ENCODE measurements at places on chromosomes 16 and 17. TPM values are rescaled to one million over a fixed set of nuclear protein-coding genes. Genes with fewer than 3 reads are reported as not detected.

DNA sequence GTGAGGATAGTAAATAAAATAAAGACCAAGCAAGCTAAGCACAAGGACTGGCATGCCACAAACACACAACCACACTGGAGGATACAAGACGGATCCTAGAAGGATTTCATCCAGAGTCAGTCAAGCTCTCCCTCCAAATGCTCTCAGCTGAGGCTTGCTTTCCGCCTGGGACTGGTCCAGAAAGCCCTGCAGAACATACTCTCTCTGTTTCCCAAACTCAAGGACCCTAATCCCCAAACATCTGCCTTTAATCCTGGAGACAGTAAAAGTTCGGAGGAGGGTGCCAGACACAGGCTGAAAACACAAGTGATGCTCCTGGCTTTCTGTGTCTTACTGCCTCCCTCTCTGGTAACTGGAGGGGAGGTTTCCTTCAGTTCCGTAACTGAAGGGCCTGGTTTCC is 5.3 kb upstream of the HSD11B2 start:
- no peaks in the 10 kb centered on the region for H3K36me3 ChIP-seq
- no peak for DNase-seq
- peaks cover 19% of the 10 kb centered on the region for H3K27me3 ChIP-seq
- no peak overlapping the region for H3K4me3 ChIP-seq
- 0 out of 2 replicates have a peak overlapping the region, but pooled peaks have one; percentile 58 for H3K27ac ChIP-seq

- DNase-seq = no peak
- H3K36me3 ChIP-seq = no peaks in the 10 kb centered on the region
- no peak overlapping the region for H3K4me3 ChIP-seq
These were observed 347.6 kb downstream of the SNX29 start for GRCh38 chr16:12324152-12324551.

GRCh38 chr16:77402672-77403071 is 32.2 kb downstream of the ADAMTS18 start:
- H3K4me1 ChIP-seq = no peaks in the 10 kb centered on the region
- H3K36me3 ChIP-seq = no peaks in the 10 kb centered on the region
- H3K4me3 ChIP-seq = no peak overlapping the region
- H3K27ac ChIP-seq = no peak overlapping the region

GRCh38 chr17:28950752-28951427 is 428 bp downstream of the PHF12 start:
- no peak for DNase-seq
- peaks cover 10% of the 10 kb centered on the region for H3K4me1 ChIP-seq
- H3K27me3 ChIP-seq = no peaks in the 10 kb centered on the region
- H3K27ac ChIP-seq = peak overlapping the region; percentile 76
- peaks cover 2% of the 10 kb centered on the region for H3K36me3 ChIP-seq
- H3K4me3 ChIP-seq = peak overlapping the region; percentile 97

The MEIOB gene
- 1.1 TPM for total RNA-seq

- no peak for DNase-seq
- no peak overlapping the region for H3K27ac ChIP-seq
- H3K36me3 ChIP-seq = no peaks in the 10 kb centered on the region
- H3K4me1 ChIP-seq = peaks cover 8% of the 10 kb centered on the region
These were observed 975.7 kb upstream of the RBFOX1 start for GRCh38 chr16:6356911-6357310.

DNA sequence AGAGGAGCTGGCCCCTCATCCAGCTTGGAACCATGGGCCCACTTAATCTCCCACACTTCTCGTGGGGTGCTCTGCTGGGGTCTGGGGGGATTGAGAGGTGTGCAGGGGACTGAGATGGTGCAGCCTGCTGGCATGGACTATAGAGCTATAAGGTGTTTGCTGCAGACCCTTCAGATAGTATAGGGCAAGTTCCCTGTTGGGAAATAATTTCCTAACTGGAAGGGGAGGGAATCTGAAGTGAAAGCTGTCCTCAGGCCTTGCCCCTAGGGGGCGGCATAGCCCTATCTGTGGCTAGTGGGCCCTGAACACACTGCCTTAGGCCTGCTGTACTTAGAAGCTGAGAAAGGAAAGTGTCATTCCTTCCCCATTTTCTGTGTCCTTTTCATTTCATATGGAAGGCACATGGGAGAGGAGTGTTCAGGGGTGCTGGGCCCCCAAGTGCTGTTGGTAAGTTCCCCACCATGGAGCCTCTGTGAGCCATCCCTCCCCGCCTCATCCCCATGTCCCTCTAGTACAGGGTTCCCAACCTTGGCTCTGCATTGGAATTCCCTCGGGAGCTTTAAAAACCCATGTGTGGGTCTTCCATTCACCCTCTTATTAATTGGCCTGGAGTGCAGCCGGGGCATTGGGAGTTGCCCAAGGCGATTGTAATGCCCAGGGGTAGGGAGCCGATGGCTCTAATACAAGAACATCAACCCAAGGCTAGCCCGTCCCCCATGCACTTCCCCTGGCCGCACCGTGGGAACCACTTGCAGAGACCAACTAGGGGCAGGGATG is 19.7 kb downstream of the GOSR2 start:
- H3K27ac ChIP-seq = no peak overlapping the region
- no peaks in the 10 kb centered on the region for H3K27me3 ChIP-seq
- no peak overlapping the region for H3K4me3 ChIP-seq
- DNase-seq = peak; percentile 66

DNA sequence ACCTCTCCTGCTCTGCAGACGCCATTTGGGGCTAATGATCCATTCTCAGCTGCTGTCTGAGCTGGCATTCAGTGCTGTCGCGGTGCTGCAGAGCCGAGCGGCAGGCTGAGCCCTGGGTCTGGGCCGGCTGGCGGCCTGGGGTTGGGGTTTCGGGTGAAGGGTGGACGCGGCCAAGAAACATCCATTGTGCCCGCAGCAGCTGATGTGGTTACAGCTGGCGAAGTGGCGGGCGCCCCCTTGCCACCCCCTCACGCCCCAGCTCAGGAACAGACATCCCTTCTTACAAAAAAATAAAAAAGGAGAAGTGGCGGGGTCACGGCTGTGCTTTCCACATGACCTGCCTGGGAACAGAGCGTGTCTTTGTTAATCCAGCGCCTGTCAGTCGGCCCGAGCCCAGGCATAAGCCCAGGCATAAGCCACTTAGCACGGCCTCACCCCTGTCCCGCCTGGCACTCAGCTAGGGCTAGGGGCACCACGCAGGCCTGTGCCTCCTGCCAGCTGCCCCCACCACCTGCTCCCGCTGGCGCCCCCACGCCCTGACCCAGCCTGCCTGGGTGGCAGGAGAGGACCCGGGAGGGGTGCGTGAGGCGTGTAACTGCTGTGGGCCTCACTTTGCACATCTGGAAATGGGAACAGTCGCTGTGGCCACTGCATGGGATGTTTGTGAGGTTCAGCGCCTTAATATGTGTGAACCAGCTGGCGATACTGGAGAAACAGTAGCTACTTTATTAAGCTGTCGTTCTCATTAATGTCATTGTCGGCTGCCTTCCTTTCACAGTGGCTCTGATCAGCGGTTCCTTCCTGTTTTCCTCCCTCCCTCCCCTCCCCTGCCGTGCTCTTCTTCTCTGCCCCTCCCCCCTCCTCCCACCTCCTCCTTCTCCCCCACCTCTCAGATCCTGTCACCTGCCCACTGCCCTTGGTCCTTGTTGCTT is 197.7 kb upstream of the CIBAR2 start:
- H3K4me1 ChIP-seq = peaks cover 42% of the 10 kb centered on the region
- no peaks in the 10 kb centered on the region for H3K27me3 ChIP-seq
- peak overlapping the region; percentile 14 for H3K4me3 ChIP-seq
- no peak for DNase-seq
- H3K36me3 ChIP-seq = no peaks in the 10 kb centered on the region
- H3K27ac ChIP-seq = no peak overlapping the region

The CDC42EP4 gene
- 13.1 TPM for total RNA-seq

DNA sequence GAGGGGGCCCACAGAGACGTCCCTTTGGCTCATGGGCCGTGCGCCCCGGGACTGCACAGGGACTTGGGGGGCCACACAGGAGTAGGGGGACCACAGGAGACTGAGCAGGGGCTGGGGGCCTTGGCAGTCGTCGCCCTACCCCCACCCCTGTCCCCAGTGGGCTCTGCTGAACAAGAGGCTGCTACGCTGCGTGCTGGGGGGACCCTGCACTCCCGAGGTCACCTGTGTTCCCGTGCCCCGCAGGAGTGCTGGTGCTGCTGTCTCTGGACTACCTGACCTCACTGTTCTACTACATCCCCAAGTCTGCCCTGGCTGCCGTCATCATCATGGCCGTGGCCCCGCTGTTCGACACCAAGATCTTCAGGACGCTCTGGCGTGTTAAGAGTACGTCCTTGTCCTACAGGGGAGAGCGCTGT is 14.4 kb upstream of the RNF213 start:
- DNase-seq = no peak
- H3K27me3 ChIP-seq = no peaks in the 10 kb centered on the region
- no peak overlapping the region for H3K27ac ChIP-seq

- no peak for DNase-seq
- H3K4me1 ChIP-seq = peaks cover 8% of the 10 kb centered on the region
- H3K4me3 ChIP-seq = no peak overlapping the region
- no peak overlapping the region for H3K27ac ChIP-seq
- no peaks in the 10 kb centered on the region for H3K27me3 ChIP-seq
- no peaks in the 10 kb centered on the region for H3K36me3 ChIP-seq
These were observed 49.3 kb downstream of the CMIP start for GRCh38 chr16:81493755-81494433.

DNA sequence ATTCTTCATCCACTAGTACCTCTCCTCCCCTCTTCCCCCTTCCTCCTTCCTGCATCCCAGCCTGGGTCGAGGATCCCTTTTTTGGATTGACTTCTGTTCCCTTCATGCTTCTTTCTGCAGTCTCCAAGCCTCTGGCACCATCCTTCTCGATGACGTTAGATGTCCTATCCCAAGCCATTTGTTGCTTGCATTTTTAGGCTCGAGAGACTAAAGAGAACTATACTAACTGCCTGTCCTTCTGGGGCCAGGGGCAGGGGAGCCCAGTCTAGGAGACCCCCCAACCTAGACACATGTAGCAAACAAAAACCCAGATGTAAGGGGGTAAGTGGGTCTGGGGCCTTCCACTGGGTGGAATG is 23.9 kb downstream of the UNK start:
- no peak overlapping the region for H3K27ac ChIP-seq
- DNase-seq = no peak
- H3K36me3 ChIP-seq = peaks cover 19% of the 10 kb centered on the region
- no peak overlapping the region for H3K4me3 ChIP-seq
- no peaks in the 10 kb centered on the region for H3K4me1 ChIP-seq

The PRSS8 gene
- total RNA-seq = 87.7 TPM

DNA sequence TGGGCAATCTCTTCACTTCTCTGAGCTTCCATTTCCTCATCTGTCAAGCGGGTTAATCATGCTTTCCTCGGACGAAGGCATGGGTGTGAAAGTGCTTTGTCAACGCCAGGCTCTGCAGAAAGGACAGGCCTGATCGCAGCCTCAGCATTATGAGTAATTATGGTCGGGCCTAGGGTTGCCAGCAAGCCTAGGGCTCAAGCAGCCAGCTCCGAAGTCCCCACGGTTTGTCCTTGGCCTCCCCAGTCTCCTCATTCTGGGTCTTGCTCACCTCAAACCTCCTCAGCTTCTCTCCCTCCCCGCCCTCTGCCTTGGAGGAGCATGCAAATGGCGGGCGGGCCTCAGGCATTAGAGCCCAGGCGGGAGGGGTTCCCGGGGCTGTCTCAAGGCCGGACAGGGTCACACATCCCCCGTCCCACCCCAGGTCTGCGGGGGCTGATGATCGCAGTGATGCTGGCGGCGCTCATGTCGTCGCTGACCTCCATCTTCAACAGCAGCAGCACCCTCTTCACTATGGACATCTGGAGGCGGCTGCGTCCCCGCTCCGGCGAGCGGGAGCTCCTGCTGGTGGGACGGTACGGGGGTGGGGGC is 10.2 kb upstream of the FAM83G start:
- H3K27me3 ChIP-seq = no peaks in the 10 kb centered on the region
- H3K36me3 ChIP-seq = no peaks in the 10 kb centered on the region
- H3K4me1 ChIP-seq = peaks cover 6% of the 10 kb centered on the region
- DNase-seq = no peak
- H3K4me3 ChIP-seq = no peak overlapping the region
- H3K27ac ChIP-seq = no peak overlapping the region

The LDHD gene
- total RNA-seq = 14.9 TPM

DNA sequence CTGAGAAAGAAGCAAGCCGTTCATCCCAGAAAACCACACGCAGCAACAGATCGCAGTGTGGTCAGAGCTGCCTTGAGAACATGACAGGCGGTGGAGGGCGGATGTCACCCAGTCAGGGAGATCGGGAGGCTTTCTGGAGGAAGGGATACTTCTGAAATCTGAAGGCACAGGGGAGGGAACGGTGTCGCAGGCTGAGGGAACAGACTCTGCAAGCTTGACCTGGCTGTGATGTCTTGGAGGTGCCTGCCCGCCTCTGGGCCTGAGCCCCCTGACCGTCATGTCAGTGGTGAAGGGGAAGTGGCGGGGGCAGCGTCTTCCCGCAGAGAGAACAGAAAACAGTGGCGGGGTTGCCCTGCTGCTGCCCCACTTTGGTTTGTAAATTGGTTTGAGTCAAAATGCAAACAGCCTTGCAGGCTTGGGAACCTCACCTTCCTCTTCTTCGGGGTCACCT is 8.1 kb upstream of the ATP2A3 start:
- H3K36me3 ChIP-seq = no peaks in the 10 kb centered on the region
- H3K4me1 ChIP-seq = no peaks in the 10 kb centered on the region
- no peak overlapping the region for H3K4me3 ChIP-seq
- H3K27ac ChIP-seq = no peak overlapping the region

The ABCA5 gene
- total RNA-seq = 2.3 TPM

GRCh38 chr17:1206026-1206777 is 26.4 kb upstream of the ABR start:
- H3K4me3 ChIP-seq = no peak overlapping the region
- no peak for DNase-seq
- peaks cover 6% of the 10 kb centered on the region for H3K27me3 ChIP-seq
- H3K4me1 ChIP-seq = no peaks in the 10 kb centered on the region

GRCh38 chr17:70084476-70084875 is 9.5 kb downstream of the KCNJ16 start:
- no peak overlapping the region for H3K4me3 ChIP-seq
- H3K4me1 ChIP-seq = no peaks in the 10 kb centered on the region
- no peaks in the 10 kb centered on the region for H3K27me3 ChIP-seq
- no peak overlapping the region for H3K27ac ChIP-seq

- DNase-seq = peak; percentile 66
- H3K27me3 ChIP-seq = peaks cover 27% of the 10 kb centered on the region
- H3K4me1 ChIP-seq = peaks cover 23% of the 10 kb centered on the region
- H3K4me3 ChIP-seq = peak overlapping the region; percentile 58
- no peak overlapping the region for H3K27ac ChIP-seq
These were observed 1.2 kb downstream of the CNTNAP1 start for GRCh38 chr17:42683407-42684034.

DNA sequence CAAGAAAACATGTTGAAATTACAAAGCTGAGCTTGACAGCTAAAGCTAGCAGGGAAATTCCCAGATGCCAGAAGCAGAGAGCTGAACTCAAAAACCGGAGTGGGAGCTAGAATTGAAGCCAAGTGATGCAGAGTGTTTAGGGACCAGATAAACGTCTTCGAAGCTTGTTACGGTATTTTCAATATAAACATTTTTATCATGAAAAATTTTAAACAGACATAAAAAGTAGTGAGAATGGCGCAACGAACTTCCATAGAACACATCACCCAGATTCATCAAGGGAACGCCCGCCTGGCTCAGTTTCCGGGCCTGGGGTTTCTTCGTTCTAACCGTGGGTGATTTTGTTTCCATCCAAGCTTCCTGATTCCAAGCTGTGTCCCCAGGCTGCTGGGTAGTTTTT is 18.1 kb downstream of the SPNS2 start:
- H3K27ac ChIP-seq = no peak overlapping the region
- DNase-seq = no peak
- H3K27me3 ChIP-seq = no peaks in the 10 kb centered on the region
- no peak overlapping the region for H3K4me3 ChIP-seq

The HNF1B gene
- 0.13 TPM for total RNA-seq

Data from H1 (cell line).